ENCODE measurements at places on chromosomes 4 and X. TPM values are rescaled to one million over a fixed set of nuclear protein-coding genes. Genes with fewer than 3 reads are reported as not detected.

The PLXNB3 gene
- polyA plus RNA-seq = 5.0 TPM

- H3K36me3 ChIP-seq = no peaks in the 10 kb centered on the region
- H3K4me3 ChIP-seq = no peak overlapping the region
These were observed 75.0 kb downstream of the ZFYVE28 start for GRCh38 chr4:2343476-2343875.

GRCh38 chrX:18725310-18725943 lies 18.0 kb downstream of the PPEF1 start:
- no peak overlapping the region for H3K27ac ChIP-seq
- H3K4me1 ChIP-seq = no peaks in the 10 kb centered on the region
- H3K4me3 ChIP-seq = no peak overlapping the region

The ZNF185 gene
- 4.4 TPM for polyA plus RNA-seq

DNA sequence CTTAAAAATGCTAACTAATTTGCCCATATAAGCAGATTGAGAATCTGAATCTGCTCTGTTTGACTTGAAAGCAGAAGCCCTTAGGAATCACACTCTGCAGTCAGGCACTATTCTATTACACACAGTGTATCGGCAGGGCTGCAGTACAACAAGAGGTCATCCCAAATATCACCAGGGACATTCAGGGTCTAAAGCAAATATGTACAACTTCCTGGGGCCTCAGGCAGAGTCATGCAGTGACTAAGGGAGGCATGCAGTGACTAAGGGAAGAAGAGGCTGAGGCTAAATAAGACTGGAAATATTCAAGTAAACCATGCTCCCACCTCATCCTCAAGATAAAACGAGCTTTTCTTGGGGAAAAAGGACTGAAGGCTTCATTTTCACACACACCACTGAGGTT lies 20.9 kb downstream of the MAPK10 start:
- no peak overlapping the region for H3K27ac ChIP-seq
- no peaks in the 10 kb centered on the region for H3K27me3 ChIP-seq
- H3K36me3 ChIP-seq = no peaks in the 10 kb centered on the region
- no peak overlapping the region for H3K4me3 ChIP-seq
- no peak for DNase-seq
- no peaks in the 10 kb centered on the region for H3K4me1 ChIP-seq

GRCh38 chr4:2790583-2791517 lies 2.0 kb upstream of the SH3BP2 start:
- peaks cover 35% of the 10 kb centered on the region for H3K4me1 ChIP-seq
- no peak overlapping the region for H3K27ac ChIP-seq
- H3K27me3 ChIP-seq = no peaks in the 10 kb centered on the region
- no peak overlapping the region for H3K4me3 ChIP-seq

- no peak overlapping the region for H3K4me3 ChIP-seq
- no peaks in the 10 kb centered on the region for H3K36me3 ChIP-seq
- no peak overlapping the region for H3K27ac ChIP-seq
- no peak for DNase-seq
- no peaks in the 10 kb centered on the region for H3K4me1 ChIP-seq
- no peaks in the 10 kb centered on the region for H3K27me3 ChIP-seq
These were observed 265.3 kb downstream of the ZNF674 start for GRCh38 chrX:46279925-46280313.

The CT45A2 gene
- polyA plus RNA-seq = not detected

The TGIF2LX gene
- not detected for polyA plus RNA-seq

DNA sequence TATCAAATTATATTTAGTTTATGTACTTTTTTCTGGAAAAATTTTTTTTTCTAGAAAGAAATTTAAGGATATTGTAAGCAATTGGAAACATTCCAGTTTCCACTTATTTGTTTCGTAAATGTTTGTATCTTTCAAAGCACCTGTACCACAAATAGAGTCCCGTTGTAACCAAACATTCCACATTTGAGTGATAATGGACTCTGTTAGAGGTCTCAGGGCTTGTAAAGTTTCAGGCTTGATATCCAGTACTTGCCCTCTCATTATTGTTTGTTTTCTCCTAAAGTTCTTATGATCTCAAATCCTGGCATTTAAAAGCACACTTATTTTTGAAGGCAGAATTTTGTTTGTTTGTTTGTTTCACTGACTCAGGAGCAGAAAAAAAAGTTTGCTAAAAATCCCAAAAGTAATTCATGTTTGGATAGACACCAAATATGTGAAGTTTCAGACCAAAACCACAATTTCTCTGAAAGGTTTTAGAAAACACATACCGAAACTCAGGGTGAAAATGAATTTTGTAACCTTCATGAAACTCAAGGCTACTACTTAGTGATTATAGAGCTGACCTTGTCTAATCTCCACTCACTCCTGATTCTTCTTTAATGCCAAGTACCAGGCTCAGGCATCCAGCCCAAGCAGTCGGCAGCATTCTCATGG lies 5.7 kb upstream of the TMEM192 start:
- no peak overlapping the region for H3K4me3 ChIP-seq
- H3K4me1 ChIP-seq = no peaks in the 10 kb centered on the region
- DNase-seq = no peak
- no peaks in the 10 kb centered on the region for H3K27me3 ChIP-seq

- no peak overlapping the region for H3K4me3 ChIP-seq
- no peak for DNase-seq
- no peaks in the 10 kb centered on the region for H3K4me1 ChIP-seq
- no peak overlapping the region for H3K27ac ChIP-seq
- no peaks in the 10 kb centered on the region for H3K27me3 ChIP-seq
These were observed 194.5 kb upstream of the EDA2R start for GRCh38 chrX:66833426-66833825.

Measured in large intestine (tissue), 12 donors.